ENCODE measurements at places on chromosomes 7 and 10.
A peak's percentile ranks its signal among the peaks of the same experiment; 100 is the strongest.

DNA sequence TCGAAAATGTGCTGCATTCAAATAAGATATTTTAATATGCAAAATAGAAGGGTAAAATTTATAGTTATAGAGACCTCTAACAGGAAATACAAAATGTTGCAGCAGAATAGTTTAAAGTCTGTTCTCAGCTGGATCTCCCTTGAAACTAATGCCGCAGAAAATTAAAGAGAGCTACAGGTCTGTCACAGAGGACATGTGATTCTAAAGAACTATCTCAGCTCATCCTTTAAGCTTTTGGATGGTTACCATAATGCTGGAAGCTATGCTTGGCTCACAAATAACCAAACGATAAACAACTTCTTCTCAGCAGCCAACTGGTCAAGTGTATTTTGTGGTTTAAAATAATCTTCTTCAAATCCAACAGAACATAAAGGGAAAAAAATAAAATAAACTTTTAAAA, 353.0 kb downstream of the PARD3 start:
- DNase-seq, result no peak

DNA sequence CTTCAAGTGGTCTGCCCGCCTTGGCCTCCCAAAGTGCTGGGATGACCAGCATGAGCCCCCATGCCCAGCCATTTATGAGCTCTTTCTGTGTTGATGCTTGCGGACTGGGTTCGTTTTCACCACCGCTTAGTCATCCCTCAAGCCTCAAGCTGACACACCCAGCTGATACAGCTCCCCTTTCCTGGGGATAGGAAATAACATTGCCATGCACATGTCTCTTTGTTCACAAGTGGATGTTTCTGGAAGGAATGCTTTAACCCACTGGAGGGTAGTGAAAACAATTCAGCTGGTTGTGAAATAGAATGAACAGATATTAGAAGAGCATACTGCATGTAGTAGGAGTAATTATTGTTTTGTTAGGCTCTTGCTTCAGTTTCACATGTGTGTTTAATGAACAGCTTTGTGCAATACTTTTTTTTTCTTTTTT, 8.5 kb upstream of the METTL27 start:
- DNase-seq, result no peak

DNA sequence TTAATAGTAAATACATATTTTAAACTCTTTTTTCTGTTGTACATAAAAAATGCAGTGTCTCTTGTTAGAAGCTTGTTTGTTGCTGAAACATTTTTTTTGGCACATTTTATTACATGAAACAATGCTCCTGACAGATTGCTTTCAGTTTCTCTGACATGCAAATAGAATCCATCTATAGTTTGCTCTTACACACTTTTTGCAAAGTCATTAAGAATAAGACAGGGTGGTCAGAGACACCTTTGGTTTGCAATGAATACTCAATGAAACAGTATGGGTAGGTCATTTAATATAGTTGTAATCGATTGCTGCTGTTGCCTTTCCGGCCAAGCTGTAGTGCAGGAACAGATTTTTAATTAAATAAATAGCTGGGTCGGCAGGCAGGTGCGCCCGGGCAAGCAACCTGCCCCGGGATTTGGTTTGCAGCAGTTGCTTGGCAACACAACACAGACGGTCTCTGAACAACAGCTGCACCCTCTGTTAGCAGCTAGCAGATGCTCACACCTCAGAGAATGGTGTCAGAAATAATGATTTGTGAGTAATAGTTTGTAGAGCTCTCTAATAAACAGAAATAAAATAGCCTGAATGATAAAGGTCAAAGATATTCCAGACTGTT, 115.7 kb upstream of the CACNA2D1 start:
- DNase-seq, result no peak

- DNase-seq, result no peak
Measured at GRCh38 chr10:79941146-79941545, 7.8 kb downstream of the SFTPD start.

DNA sequence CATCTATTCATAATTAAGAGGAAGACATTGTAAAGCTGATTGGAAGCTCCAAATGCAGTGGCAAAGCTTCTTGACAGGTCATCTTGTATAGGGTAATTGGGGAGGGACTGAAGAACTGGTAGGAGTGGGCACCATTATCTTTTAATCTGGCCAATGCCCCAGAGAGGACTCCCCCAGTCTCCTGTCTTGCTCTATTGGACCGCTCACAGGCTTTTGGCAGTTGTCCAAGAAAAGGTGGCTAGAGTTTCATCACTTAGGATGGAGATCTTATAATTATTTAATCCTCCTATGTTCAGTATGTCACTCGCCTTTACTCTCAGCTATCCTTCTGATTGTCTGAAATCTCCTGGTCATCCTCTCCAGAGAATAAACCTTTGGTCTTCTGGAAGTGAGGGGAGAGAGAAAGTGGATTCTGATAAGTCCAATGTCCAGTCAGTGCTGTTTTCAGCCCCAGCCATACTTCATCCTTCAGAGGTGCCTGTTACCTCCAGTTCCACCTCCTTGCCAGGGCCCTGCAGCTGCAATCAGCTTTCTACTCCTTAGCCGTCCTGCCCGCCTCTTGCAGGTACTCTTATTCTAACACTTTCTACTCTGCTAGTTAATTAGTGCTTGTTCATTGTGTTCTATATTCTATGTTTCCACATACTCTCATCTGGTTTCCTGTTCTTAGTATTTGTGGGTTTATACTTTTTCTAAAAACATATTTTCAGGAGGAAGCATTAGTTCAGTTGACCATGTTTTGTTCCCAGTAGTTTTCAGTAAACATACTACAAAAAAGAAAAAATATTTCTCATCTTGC, 241.6 kb downstream of the NSUN6 start:
- DNase-seq, result no peak

GRCh38 chr7:46566097-46566774, 645.2 kb upstream of the IGFBP3 start:
- DNase-seq, result no peak

DNA sequence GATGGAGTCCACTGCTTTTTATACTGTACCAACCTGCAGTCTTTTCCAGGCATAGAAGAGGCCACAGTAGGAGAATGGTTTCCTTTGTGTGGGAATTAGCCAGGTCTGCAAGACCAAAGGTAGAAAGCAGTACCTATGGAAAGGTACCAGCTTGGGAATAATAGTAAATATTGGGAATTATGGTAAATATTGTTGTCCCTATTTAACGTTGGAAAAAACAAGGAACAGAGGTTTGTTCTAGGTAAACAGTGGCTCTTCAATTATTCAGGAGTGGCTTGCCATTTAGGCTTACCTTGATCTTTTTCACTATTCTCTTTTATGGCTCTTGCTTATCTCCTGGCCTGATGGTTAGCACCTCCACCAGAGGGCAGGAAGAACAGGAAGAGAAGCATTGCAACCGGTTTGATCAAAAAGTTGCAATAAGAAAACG, 43.9 kb upstream of the GSAP start:
- DNase-seq, result no peak

DNA sequence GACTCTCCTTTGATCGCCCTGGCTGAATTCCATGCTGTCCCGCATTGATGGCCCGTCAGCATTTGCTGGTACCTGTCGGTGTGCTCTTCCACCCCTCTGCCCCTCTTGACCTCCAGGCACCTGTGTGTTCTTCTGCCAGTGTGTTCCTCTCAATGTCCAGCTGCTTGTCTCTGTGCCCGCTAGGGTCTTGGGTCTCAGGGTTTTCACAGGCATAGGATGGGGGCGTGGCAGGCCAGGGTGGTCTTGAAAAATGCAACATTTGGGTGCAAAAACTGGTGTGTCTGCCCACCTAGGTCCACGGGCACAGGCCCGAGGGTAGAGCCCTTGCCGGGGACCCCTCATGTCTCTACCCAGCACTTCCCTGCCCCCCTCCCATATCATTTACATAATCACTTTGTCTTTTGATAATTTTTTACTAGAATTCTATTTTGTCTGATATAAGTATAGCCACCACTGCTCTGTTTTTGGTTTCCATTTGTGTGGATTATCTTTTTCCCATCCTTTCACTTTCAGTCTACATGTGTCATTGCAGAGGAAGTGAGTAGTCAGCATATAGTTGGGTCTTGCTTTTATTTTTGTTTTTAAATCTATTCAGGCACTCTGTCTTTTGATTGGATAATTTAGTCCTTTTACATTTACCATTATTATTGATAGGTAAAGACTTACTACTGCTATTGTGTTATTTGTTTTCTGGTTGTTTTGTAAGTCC, 46.6 kb upstream of the ADRA2A start:
- no peak for DNase-seq

GRCh38 chr7:150860978-150861295, 8.6 kb downstream of the AOC1 start:
- DNase-seq, result no peak

DNA sequence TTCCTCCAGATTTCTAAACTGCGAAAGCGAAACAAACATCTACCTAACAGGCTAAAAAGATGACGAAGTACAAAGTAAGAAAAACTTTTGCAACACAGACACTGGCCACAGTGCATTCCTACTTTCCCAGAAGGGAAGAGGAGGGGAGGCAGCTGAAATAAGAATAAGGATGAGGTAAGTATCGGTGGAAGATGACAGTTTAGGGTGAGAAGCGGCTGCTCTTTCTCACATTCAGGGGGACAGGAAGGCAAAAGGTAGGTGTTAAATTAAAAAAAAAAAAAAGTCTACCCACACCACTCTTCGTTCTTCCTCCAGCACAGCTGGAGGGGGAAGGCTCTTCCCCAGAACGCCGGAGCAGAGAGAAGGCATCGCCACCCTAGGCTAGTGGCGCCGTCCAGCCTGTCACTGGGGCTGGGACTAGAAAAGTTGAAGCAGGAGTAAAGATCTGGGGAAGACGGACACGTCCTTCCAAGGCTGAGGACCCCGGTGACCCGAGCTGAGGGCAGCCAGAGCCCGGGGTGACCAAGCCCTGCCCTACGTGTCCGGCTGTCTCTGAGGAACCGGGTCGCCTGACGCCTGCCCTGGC, 846 bp downstream of the DNAJC1 start:
- peak; percentile 35 for DNase-seq

DNA sequence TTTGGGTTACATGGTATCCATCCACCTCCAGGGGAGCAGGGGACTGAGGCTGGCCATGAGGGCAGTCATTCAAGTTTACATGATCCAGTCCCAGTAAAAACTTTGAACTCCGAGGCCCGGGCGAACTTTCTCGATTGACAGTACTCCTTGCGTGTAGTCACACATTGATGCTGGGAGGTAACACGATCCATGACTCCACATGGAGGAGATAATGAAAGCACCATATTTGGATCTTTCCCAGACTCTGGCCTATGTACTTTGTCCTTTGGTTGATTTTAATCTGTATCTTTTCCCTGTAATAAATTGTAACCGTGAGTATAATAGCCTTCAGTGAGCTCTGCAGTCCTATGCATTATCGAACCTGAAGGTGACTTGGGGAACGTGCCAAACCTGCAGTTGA, 401.6 kb downstream of the KCNMA1 start:
- DNase-seq, result no peak

DNA sequence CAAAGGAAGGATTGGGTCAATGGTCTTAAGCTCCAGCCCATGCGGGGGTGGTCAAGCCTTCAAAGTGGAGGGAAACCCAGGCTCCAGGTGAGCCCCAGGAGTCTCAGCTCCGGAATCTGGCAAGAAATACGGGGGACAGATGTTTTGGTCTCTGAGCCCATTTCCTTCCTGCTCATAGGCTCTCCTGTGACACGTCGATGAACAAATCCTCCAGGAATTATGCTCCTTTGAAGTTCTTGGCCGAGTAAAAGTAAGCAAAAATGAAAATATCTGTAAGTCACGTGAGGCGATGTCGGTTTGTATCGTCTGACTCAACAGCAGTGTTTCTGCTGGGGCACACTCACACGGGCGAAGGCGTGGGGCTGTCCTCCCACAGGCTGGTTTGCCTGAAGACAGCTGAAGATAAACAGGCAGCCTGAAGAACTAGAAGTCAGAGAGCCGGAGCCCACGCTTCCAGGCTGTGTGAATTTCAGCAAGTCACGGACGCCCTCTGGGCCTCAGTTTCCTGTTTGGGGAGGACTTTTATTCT, 52.6 kb upstream of the SMNDC1 start:
- no peak for DNase-seq

- no peak for DNase-seq
Measured at GRCh38 chr7:93751421-93751820, 139.1 kb downstream of the TFPI2 start.

DNA sequence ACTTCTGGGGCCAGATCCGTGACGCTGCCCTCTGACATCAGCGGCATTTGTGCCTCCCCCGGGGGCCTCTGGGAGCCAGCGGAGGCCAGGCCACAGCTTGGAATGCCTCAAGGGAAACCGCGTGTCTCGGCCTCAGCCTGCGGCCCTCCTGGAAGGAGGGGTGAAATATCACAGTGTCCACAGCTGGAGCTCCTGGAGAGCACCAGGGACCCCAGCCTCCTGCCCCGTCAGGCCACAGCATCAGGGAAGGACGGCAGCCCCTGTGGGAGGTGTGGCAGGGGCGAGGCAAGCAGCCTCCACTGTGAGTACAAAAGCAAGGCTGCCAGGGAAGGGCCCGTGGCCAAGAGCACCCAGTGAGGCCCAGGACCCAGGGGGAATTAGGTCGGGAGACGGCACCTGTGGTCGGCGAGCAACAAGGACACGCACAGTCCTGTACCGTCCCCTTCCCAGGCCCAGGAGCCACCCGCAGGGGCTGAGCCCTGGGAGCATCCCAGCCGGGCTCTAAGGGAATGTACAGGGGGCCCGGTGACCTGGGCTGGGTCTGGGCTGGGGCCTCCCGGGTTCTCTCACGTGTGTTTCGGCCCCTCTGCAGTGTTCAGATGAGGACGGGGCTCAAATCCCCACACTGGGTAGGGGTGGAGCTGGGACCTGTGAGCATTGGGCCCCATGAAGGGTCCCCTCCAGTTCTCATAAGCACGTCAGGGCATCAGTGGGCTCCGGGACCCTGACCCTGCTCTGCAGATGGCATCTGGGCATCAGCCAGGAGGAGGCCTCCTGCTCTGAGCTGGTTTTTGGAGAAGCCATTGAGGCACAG, 18.7 kb upstream of the KNDC1 start:
- DNase-seq, result no peak

GRCh38 chr10:97690133-97690532, 3.1 kb upstream of the AVPI1 start:
- DNase-seq, result no peak

DNA sequence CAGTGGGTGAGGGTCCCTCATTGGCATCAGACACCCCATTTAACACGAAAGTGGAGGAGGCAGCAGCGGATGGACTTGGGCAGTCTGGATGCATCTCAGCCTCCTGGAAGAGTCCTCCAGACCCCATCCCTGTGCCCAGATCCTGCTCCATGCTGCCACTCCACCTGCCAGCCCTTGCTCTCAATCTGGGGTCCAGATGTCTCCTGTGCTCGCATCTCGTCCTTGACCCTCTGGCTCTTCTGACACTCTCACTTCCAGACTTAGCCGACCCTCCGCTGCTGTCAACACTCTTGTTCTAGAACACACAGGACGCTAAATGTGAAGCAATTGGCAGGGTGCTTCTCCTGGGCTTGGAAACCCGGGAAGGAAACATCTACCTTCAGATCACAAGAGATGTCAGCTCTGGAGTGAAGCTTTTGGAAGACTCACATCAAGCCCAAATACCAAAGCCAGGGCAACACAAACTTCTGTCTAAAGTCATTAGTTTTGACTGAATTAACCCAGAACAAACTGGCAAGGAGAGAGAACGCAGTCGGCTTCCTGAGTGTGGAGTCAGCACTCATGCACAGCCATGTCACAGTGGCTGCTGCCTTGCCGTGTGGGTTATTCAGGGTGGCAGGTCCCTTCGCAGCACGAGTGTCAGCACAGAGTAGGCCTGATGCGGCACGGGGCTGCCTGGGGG, 379.1 kb downstream of the TCERG1L start:
- DNase-seq, result no peak
